Stimulated activated CD4-positive, alpha-beta T cell treated with anti-CD3 and anti-CD28 coated beads, Interleukin-1b, Interleukin-23, amount 100 ng/mL, for 1 hour (primary cell): ENCODE measurements at places on chromosomes 2 and 18.

- DNase-seq, result no peak
Observed at GRCh38 chr2:112897624-112897978, 13.4 kb upstream of the IL37 start.

- no peak for DNase-seq
Observed at GRCh38 chr18:71252351-71252865, 963.6 kb downstream of the SOCS6 start.

DNA sequence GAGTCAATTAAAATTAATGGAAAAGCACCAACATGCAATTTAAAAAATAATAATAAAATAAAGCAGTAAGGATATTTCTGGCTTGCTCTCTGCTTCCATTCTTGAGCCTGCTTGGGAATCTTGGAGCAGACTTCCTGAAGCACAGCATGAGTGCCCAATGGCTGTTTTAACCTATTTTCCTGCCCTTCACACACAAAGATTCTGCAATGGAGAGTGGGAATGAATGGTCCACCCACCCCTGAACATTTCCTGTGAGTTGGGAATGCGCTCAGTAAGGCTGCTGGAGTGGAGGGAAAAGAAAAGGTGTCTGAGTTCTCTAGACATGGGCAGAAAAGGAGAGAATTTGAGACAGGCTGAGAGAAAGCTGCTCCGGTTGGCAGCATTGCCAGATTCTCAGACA lies 140.6 kb downstream of the BCL2 start:
- no peak for DNase-seq

GRCh38 chr18:5891184-5891853 lies 4.0 kb downstream of the TMEM200C start:
- no peak for DNase-seq

- DNase-seq, result no peak
Observed at GRCh38 chr18:7452331-7452730, 114.8 kb upstream of the PTPRM start.

DNA sequence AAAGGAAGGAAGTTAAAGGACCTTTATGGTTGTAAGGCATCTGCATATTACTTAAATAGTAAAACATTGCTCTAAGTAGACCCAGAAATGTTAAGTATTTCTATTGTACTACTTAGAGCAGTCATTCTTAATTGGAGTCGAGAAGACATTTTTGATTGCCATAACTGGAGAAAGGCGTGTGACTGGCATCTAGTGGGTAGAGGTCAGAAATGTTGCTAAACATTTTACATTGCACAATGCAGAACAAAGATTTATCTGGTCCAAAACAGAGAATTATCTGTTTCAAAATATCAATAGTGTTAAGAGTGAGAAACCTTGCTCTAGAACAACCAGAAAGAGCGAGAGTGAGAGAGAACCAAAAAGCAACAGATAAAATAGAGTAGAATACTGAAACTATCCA lies 23.3 kb upstream of the ROCK1 start:
- no peak for DNase-seq

DNA sequence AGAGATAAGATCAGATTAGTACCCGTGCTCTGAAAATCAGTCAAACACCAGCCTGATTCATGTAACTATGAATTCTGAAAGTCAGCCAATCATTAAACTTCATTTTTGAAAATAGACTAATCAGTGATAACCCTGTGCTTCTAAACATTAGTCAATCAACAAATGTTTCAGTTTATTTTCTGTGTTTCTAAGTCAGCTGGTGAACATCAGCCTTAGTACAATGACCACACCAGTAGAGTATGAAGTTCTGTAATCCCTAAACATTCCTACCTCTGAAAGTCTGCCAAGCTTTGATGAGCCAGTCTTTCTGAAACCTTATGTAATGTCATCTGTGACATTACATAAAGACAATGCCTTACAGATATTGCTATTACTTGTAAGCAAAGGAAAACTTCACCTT lies 807.4 kb upstream of the CRIM1 start:
- no peak for DNase-seq

DNA sequence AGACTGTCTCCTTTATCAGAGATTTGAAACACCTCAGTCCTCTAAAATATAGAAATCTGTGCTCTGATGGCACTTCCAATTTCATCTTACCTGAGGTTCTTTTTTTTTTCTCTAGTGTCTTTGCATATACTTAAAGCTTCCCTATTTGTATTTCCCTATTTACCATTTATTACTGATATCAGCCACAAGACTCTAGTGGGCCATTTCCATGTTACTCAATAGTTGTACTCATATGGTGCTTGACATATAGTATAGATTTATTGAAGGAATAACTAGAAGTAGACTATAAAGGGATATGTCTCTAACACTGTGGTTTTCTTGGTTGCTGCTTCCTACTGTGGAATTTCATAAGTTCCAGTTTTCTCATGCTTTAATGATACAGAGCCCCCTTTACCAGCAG lies 3.0 kb downstream of the RBM45 start:
- no peak for DNase-seq

- DNase-seq, result no peak
Observed at GRCh38 chr2:75503048-75503607, 57.6 kb downstream of the EVA1A start.
